Right renal cortex interstitium (tissue), 3 donors: ENCODE measurements at places on chromosomes 6 and 20.

DNA sequence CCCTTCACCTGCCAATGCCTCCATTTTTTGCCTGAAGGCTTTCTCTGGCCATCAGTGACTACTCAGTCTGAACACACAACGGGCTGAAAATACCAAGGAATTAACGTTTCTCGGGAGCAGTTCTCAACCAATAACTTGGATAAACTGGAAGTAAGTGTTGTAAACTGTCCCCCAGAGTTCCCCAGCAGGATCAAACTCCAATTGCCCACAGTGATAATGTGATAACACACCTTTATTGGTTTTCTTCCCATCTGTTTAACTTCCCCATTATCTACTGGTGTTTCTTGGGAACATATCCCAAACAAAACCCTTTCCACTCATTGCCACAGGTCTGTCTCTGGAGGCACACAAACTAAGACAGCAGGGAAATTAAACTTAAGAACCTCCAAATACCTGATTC lies 21.8 kb upstream of the FAM135A start:
- no peak for DNase-seq

DNA sequence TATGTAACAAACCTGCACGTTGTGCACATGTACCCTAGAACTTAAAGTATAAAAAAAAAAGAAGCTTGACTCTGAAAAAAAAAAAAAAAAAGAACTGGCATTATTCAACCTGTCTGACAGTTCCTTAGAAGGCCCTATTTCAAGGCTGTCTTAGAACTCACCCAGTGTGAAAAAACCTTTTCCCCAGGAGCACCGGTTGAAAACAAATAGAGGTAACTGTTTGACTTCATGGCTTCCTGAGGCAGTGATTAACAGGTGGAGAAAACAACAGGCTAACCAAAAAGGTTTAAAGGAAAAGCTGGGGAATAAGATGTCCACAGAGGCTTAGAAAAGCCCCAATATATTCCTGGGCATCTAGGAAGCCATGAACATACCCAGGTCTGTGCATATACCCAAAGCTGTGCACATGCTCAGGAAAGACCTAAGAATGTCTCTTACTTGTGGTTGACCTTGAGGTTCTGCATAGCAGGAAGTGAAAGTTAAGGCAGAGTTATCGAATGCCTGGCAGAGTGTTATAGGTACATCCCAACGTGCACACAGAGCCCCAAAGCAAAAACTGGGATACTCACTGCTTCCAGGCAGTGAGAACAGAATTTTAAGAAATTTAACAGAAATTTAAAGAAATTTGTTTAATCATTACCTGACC lies 7.0 kb downstream of the UQCC1 start:
- DNase-seq = no peak

DNA sequence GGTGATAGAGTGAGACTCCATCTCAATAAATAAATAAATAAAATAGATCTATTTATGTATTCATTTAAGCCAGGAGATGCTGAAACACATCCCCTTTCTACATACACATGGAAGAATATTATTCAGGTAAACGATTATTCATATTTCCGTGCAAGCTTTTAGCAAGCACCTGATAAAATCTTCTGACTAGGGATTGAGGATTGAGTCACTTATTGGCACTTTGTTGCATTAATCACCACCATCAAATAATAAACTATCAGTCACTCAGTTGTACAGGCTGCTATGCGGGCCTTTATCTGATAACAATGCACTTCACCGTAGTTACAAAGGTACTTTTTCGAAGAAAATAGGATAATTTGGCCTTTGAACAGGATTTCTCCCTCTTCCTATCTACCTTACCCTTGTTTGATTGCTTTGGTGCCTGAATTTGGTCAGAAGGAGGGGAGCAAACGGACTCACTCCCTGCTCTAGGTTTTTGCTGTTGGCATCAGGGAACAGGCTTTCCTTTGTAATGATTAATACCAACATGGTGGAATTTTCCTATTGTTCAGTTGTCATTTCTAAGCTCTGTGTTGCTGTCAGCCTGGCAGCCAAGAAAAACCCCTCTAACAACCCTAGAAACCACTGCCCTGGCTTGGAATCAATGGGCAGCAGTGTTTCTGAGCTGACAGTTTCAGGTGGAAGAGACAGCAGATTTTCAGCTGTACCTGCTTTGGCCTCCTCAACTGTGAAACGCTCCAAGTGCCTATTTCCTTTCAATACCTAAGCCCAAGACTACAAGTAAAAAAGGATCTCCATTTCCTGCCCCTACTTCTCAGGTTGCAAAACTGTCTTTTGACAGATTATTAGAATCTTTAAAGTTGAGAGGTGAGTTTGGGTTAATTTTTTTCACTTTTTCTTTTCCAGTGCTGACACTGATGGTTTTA lies 63.0 kb downstream of the MYB start:
- no peak for DNase-seq

- no peak for DNase-seq
Measured at GRCh38 chr6:134452906-134453305, 135.0 kb upstream of the SGK1 start.

DNA sequence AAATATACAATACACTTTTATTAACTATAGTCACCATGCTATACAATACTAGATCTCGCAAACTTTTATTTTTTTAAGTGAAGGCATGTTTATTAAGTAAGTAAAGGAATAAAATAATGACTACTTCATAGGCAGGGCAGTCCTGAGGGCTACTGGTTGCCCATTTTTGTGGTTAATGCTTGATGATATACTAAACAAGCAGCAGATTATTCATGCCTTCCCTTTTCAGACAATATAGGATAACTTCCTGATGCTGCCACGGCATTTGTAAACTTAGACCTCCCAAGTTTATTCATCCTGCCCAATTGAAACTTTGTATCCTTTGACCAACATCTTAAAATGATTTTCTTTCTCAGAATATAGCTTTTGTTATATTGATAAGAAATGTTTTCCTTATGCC lies 24.7 kb upstream of the HIVEP1 start:
- no peak for DNase-seq

GRCh38 chr6:159043947-159044346 lies 844 bp downstream of the TAGAP start:
- no peak for DNase-seq

DNA sequence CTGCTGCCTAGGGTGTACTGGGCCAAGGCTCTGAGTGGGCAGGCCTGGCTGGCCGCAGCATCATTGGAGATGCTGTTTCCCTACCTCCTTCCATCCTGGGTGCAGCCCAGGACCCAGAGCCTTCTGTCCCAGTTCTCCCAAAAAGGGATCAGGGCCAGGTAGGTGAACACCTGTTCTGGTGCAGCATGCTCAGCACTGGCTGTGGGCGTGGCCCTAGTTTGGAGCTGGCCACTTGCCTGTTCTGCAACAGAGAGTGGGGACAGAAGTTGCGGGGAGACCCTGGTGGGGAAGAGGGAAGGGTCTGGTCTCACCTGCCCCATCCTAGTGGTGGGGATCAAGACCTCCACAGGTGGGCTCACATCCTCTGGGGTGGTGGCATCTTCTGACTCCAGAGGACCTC lies 1.4 kb upstream of the ARMC12 start:
- no peak for DNase-seq

GRCh38 chr6:89887452-89888137 lies 6.7 kb upstream of the GJA10 start:
- no peak for DNase-seq

GRCh38 chr6:35829306-35829705 lies 24.2 kb downstream of the LHFPL5 start:
- no peak for DNase-seq

GRCh38 chr6:139519097-139519496 lies 144.6 kb upstream of the CITED2 start:
- DNase-seq = no peak

DNA sequence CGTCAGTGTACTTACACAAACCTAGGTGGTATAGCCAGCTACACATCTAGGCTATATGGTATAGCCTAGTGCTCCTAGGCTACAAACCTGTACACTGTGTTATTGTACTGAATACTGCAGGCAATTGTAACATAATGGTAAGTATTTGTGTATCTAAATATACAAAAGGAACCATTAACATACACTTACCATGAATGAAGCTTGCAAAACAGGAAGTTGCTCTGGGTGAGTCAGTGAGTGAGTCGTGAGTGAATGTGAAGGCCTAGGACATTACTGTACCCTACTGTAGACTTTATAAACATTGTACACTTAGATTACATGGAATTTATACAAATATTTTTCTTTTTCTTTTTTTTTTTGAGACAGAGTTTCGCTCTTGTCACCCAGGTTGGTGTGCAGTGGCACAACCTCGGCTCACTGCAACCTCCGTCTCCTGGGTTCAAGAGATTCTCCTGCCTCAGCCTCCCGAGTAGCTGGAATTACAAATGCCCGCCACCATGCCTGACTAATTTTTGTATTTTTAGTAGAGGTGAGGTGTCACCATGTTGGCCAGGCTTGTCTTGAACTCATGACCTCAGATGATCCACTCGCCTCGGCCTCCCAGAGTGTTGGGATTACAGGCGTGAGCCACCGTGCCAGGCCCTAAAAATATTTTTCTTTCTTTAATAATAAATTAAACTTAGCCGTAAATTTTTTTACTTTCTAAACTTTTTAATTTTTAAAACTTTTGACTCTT lies 15.4 kb upstream of the KIAA1755 start:
- DNase-seq = no peak

GRCh38 chr6:35036059-35036827 lies 104.9 kb downstream of the TCP11 start:
- DNase-seq = no peak

DNA sequence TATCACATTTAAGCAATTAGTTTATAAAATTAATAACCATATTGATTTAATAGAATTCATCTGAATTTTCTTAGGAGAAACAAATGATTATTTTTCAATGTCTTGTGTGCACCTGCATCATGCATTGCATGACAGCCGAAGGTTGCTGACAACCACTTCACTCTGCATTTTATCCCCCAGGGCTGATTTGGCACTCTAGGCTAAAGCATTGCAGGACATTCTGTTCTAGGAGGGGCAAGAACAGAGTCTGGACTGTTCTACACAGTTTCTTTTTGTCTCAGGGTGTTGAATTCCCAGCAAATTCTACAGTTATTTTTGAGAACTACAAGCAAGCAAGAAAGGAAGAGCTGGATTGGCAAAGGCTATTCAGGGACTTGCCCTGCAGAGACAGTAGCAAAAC lies 570.4 kb upstream of the EYS start:
- DNase-seq = no peak

GRCh38 chr20:41225091-41225490 lies 87.7 kb downstream of the PLCG1 start:
- DNase-seq = no peak

DNA sequence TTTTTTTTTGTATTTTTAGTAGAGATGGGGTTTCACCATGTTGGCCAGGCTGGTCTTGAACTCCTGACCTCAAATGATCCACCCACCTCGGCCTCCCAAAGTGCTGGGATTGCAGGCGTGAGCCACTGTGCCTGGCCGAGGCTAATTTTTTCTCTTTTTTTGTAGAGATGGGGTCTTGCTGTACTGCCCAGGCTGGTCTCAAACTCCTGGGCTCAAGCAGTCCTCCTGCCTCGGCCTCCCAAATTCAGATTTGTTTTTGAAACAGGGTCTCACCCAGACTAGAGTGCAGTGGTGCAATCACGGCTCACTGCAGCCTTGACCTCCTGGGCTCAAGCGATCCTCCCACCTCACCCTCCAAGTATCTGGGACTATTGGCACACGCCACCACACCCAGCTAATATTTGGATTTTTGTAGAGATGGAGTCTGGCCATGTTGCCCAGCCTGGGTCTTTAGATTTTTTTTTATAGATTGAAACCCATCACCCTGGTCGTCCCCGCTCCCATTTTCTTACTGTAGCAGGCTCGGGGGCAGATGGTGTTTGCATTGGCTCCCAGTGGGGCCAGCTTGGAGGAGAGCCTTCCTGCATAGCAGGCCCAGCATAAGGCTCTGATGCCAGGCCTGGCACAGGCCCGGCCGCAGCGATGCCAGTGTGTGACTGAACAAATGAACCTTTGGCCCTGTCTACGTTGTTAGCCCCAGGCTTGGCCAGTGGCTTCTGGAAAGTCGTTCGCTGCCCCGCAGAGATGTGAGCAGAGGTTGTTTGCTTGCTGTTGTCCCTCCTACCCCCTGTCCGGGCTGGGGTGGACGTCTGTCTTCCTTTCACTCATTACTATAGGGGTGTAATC lies 4.3 kb upstream of the MTG2 start:
- DNase-seq = no peak

GRCh38 chr6:169964486-169965180 lies 213.2 kb downstream of the ERMARD start:
- DNase-seq = no peak

DNA sequence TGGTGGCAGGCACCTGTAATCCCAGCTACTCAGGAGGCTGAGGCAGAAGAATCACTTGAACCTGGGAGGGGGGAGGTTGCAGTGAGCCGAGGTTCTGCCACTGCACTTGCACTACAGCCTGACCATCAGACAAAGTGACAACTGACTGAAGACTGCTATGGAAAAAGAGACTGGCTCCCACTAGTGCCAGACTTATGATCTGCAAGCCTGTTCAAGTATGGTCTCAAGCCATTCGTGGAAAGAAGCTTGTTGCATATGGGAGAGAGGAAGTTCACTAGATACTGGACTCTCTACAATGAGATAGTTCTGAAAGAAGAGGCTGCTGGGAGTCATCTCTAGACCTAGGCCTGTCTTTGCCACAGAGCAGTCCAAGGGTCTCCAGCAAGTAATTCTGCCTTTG lies 26.7 kb downstream of the MDN1 start:
- no peak for DNase-seq

DNA sequence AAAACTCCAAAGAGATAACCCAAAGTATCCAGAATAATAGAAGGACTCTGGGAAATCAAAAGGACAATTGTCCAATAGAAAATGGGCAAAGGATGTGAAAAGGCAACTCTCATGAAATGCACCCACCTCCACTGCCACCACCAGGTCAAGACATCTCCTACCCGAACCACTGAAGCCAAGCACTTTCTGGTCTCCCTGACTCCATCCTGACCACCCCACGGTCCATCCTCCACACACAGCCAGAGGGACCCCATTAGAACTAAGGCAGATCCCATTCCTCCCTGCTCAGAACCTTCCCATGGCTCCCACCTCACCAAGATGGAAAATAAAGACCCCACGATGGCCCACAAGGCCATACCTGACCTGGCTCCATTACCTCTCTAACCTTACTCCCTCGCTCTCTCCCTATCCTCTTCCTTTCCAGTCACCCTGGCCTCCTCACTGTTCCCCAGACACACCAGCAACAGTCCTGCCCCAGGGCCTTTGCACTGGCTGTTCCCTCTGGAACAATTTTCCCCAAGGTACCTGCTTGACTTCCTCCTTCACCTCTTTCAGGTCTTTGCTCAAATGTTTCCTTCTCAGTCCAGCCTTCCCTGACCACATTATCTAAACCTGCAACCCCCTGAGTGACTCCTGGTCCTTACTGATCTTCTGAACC lies 108.1 kb downstream of the PREX1 start:
- no peak for DNase-seq
